ENCODE measurements at places on chromosomes 2 and 18.

DNA sequence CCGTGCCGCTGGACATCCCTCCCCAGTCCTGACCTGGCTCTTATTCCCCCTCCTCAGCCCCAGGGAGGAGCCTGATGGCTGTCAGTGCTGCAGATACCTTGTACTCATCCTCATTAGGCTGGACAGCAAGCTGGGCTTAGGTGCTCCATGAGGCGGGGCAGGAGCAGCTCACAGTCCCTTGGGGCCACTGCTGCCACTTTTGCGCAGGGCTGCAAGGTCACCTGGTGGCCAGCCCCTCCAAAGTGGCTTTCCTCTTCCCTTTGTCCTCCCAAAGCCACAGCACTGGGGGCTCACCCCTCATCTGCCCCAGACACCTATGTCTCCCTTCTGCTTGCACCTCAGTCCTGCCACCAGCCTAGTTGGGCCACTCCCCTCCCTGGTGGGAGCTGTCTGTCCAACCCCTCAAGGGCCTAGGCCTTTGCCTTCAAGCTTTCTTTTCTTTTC lies 60.8 kb downstream of the FAM168B start:
- H3K4me1 ChIP-seq = no peaks in the 10 kb centered on the region
- no peak overlapping the region for H3K4me3 ChIP-seq
- no peak for DNase-seq
- no peak overlapping the region for H3K27ac ChIP-seq
- no peaks in the 10 kb centered on the region for H3K36me3 ChIP-seq

DNA sequence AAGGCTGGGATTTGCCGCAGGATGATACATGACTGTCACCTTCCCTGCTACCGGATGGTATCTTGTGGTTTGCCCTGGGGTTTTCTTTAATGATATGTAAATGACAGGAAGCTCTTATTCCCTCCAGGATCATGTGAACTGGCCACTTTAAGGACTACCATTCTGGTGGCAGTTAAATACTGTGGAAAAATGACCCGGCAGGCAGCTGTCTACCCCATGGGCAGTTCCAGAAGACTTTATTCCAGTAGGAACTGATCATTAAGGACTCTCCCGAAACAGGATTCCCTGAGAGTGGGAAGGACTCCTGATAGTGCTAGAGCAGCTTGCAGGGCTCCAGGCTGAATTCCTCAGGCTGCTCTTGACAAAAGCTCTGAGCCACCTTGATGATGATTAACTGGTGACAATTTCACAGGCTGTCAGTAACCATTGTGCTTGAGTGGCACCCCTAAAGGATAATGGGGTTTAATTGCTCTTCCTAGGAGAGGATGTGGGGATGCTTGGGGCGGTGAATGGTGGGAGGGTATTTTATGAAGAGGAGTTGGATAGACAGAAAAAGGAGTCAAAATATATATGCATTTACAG lies 212.0 kb downstream of the CPS1 start:
- no peaks in the 10 kb centered on the region for H3K4me1 ChIP-seq
- H3K4me3 ChIP-seq = no peak overlapping the region
- no peaks in the 10 kb centered on the region for H3K27me3 ChIP-seq
- no peaks in the 10 kb centered on the region for H3K36me3 ChIP-seq

GRCh38 chr2:70948337-70949003 lies 12.8 kb downstream of the ATP6V1B1 start:
- DNase-seq = peak; percentile 62
- no peak overlapping the region for H3K27ac ChIP-seq
- peaks cover 15% of the 10 kb centered on the region for H3K4me1 ChIP-seq
- H3K27me3 ChIP-seq = peaks cover 27% of the 10 kb centered on the region
- peak overlapping the region; percentile 56 for H3K4me3 ChIP-seq
- H3K36me3 ChIP-seq = no peaks in the 10 kb centered on the region

DNA sequence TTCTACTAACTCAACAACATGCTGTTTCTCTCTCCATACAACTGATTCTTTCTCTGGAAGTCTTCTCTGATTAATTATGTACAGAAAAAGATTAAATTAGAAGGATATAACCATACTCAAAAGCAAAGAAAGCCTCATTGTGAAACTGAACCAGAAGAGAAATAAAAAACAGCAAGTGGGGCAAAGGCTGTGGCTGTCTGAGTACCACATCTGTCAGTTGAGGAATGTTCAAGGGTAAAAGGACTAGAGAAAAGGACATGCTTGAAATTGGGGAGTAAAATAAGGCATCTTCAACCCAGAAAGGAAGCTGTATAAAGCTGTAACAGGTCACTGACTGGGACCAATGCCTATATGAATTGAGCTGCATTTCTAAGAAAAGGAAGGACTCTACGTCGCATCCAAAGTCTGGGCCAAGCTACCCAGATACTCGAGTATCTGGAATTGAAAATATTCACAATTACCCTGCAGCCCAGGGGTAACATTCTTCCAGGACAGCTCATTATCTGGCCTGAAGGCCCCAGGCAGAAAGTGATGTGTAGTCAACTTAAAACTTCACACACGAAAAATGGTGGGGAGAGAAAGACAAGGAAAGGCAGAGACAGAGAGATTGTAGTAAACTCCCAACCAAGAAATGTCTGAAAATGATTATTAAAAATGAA lies 356.0 kb upstream of the GALNT5 start:
- peaks cover 21% of the 10 kb centered on the region for H3K4me1 ChIP-seq
- H3K4me3 ChIP-seq = no peak overlapping the region
- peaks cover 8% of the 10 kb centered on the region for H3K36me3 ChIP-seq
- H3K27me3 ChIP-seq = peaks cover 51% of the 10 kb centered on the region

DNA sequence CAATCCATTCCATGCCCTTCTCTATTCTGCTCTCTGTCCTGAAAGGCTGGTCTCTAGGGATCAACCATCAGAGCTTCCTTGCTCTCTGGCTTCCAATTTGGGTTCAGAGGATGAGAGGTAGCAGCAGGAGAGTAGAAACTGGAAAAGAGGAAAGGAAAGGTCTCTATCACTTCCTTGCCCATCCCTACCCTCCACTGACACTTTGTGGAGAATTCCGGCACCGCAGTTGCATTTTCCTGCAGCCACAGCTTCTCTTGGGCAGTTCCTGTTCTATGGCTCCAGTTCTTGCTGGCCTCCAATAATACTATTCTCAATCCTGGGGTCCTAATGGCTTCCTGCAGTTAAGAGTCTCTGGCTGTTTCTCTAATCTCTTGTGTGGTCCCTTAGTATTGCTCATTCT lies 13.3 kb upstream of the IMPACT start:
- peaks cover 41% of the 10 kb centered on the region for H3K27me3 ChIP-seq
- DNase-seq = no peak
- peaks cover 4% of the 10 kb centered on the region for H3K36me3 ChIP-seq
- peaks cover 26% of the 10 kb centered on the region for H3K4me1 ChIP-seq
- no peak overlapping the region for H3K27ac ChIP-seq

- no peaks in the 10 kb centered on the region for H3K36me3 ChIP-seq
- DNase-seq = no peak
- H3K4me3 ChIP-seq = no peak overlapping the region
- H3K27ac ChIP-seq = no peak overlapping the region
Observed at GRCh38 chr2:238722181-238722580, 125.7 kb upstream of the TWIST2 start.

DNA sequence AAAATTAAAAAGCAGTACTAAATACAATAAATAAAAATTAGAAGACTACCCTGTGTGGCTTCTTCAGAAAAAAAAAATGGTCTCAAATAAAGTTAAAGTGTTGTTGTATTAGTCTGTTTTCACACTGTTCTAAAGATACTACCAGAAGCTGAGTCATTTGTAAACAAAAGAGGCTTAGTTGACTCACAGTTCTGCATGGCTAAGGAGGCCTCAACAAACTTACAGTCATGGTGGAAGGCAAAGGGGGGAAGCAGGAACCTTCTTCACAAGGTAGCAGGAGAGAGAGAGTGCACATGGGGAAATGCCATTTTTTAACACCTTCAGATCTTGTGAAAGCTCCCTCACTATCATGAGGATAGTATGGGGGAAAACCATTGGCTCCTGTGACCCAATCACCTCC lies 612.8 kb downstream of the RNF144A start:
- H3K27me3 ChIP-seq = no peaks in the 10 kb centered on the region
- H3K4me3 ChIP-seq = no peak overlapping the region
- peaks cover 50% of the 10 kb centered on the region for H3K4me1 ChIP-seq
- peak overlapping the region; percentile 57 for H3K27ac ChIP-seq
- peaks cover 90% of the 10 kb centered on the region for H3K36me3 ChIP-seq
- no peak for DNase-seq

- H3K27ac ChIP-seq = no peak overlapping the region
- no peak for DNase-seq
- H3K4me1 ChIP-seq = peaks cover 29% of the 10 kb centered on the region
Observed at GRCh38 chr2:172012677-172013391, 13.1 kb downstream of the METAP1D start.

DNA sequence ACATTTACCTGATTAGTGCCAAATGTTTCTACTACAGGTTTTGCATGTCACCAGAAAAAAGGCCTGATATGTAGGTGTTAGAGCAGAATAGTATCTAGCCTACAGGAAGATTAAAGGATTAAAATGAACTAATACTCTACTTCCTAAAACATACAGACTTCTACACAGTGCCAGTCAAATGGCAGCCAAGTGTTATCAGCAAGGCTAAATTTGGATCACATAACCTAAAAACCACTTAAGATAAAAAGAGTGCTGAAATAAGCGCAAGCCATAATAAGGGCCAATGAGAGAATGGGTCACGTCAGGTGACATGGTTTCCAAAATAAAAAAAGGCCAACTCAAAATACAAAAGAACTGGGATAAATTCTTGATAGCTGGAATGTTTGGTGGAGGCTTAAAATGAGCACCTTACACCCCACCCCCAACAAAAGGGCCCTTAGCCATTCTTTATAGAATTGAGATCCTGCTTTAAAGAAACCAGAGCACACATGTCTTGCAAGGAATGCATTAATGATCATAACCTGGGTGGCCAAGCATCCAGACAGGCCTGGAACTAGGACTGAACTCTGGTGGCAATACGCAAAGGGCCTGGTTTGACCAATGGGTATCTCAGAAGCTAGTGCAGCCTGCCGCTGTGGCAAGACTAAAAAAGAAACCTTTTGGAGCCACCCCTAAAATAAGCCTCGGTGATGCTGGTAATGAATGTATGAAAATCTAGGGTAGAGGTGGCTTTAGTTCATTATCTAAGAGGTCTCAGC lies 32.4 kb downstream of the IRS1 start:
- H3K36me3 ChIP-seq = no peaks in the 10 kb centered on the region
- H3K4me1 ChIP-seq = peaks cover 8% of the 10 kb centered on the region
- H3K27ac ChIP-seq = no peak overlapping the region
- no peak overlapping the region for H3K4me3 ChIP-seq
- DNase-seq = no peak

DNA sequence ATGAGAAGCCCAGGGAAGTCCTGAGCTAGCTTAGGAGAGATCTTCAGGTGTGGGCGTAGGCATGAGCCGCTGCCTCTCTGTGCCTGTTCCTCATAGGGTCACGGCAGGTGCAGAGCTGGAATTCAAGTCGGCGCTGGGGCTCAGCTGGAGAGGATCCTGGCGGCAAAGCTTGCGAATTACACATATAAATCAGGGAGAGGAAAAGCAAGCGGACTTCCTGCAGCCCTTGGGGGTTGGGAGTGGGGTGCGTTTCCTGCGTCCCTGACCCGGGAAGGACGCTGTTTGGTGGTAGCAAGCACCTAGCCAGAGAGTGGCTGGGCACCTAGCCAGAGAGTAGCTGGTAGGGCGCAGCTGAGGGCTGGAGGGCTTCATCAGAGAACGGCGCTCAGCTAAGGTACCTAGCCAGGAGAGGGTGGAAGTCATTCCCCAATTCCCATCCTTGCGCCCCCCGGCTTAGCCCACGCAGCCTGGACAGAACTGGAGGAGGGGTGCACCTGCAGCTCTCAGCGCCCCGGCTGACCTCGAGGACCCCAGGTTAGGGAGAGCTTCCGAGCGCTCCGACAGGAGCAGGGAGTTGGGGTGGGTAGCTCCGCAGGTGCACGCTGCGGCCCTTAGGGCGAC lies 459 bp upstream of the EFR3B start:
- peaks cover 24% of the 10 kb centered on the region for H3K4me1 ChIP-seq
- H3K36me3 ChIP-seq = no peaks in the 10 kb centered on the region
- H3K4me3 ChIP-seq = peak overlapping the region; percentile 69
- DNase-seq = no peak
- H3K27me3 ChIP-seq = peaks cover 47% of the 10 kb centered on the region

GRCh38 chr2:103361712-103362111 lies 599.9 kb downstream of the TMEM182 start:
- no peaks in the 10 kb centered on the region for H3K27me3 ChIP-seq
- H3K4me3 ChIP-seq = no peak overlapping the region
- DNase-seq = no peak
- H3K27ac ChIP-seq = no peak overlapping the region

DNA sequence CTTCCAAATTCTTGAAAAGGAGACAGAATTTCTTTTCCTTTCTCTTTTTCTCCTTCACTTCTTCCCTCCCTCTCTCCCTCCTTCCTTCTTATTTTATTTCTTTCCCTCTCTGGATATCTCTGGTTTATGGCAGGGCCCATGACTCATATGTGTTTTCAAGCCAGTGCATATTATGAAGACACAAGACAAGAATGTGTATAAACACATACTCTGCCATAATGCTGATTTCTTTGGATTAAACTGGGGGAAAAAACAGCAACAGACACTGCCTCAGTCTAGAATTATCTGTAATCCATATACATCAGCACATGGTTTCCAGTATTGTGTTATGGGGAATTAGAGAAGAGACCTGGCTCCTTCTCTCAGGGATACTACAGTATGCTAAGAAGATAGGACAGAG lies 82.8 kb upstream of the CPO start:
- H3K27ac ChIP-seq = no peak overlapping the region
- H3K27me3 ChIP-seq = no peaks in the 10 kb centered on the region
- no peak for DNase-seq
- H3K36me3 ChIP-seq = no peaks in the 10 kb centered on the region
- H3K4me3 ChIP-seq = no peak overlapping the region

DNA sequence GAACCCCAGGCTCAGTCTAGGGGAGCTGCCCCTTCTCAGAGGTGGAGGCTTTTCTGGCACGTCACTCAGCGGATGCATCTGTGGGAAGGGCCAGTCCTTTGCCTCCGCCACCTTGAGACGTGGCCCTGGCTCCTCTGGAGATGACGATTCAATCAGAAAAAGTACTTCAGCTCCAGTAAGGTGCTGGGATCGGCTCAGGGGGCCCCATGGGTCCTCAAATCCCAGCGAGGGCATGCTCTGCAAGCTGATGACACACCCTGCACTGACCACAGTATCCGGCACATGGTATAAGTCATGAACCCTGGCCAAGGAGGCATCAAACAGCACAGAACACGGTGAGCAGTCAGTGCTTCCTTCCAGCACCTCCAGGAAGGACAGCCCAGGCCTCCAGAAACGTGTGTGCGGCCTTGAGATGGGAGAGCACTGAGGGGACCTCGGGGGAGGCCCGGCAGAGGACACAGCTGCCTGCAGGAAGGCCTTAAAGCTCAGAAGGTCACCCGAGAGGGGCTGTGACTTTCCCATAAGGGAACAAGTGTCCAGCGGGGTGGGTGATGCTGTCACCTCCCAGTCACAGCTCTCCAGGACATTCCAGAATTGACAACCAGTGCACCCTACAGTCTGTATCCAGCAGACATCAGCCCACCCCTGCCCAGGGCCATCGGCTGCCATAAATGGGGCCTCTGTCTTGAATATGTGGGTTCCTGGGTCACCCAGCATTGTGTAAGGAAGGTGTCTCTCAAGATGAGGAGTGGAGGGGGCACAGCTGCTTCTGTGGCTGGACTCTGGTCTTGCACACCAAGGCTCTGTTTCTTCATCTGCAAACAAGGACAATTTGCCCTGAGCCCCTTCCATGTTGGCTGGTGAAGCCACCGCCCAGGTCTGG lies 205.8 kb downstream of the NDUFA10 start:
- no peak overlapping the region for H3K4me3 ChIP-seq
- no peaks in the 10 kb centered on the region for H3K27me3 ChIP-seq
